C1 segment of cervical spinal cord (tissue), 14 donors: ENCODE measurements at places on chromosomes 4 and X.

DNA sequence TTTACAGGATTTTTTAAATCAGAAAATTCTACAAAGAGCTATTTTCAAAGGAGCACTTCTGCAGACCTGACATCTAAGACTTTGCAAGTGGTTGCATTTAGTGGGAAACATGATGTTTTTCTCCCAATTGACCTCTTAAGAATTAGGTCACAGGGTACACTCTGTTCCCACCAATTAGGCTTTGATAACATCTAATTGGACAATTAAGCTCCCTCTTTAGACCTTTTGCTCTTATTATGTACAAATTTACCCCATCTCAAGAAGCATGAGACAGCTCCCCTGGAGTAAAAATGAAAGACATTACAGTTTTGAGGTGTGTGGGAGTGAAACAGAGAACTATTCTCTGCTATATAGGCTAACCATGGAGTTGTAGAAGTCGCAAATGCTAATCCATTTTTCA, 31.8 kb upstream of the AGA start:
- no peak for DNase-seq

DNA sequence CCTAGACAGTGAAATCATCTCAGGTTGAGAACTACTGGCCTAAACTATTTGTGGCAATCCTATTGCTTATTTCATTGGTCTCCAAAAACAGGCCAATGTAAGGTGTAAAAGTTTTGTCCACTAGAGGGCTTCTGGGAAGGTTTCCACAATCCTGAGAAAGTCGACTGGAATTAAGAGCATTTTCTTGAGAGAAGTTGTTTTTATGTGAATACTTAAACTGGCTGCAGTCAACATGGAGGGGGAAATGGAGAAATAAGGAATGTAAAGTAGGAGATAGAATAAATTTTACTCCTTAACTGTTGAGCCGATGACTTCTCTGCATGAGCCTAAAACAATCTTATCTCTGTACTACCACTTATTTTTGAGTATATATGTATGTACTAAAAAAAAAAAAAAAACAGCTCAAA, 11.0 kb upstream of the EIF4E start:
- DNase-seq: no peak

- DNase-seq: no peak
Measured at GRCh38 chr4:122259849-122260248, 107.7 kb downstream of the BLTP1 start.

GRCh38 chr4:163332526-163333406, at the start of gene NPY1R:
NPY1R (minus strand) TSS chr4:163332596; CDS start chr4:163326554, 6,042 bp downstream.
- peak; percentile 78 for DNase-seq

GRCh38 chrX:102723456-102723855, 2.9 kb downstream of the GPRASP3 start:
- DNase-seq: no peak

GRCh38 chr4:80540349-80540748, 204.8 kb downstream of the CFAP299 start:
- no peak for DNase-seq

- no peak for DNase-seq
Measured at GRCh38 chrX:119189595-119189994, 46.5 kb upstream of the PGRMC1 start.

DNA sequence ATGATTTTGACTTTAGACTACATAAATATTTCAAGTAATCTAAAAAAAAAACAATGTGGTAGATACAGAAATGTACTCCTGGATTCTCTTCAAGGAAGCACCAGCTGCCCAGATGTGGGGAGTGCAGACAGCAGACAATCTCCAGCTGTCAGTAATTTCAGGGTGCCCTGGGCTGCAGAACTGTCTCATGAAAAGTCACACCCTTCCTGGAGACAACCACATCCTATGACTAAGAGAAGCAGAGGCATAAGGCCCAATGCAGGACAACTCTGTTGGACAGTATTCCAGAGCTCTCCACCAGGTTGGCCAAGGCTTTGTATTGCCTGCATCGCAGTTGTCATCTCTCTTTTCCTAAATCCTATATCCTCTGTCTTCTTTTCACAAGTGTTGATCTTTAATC, 34.4 kb upstream of the BLTP1 start:
- DNase-seq: no peak

DNA sequence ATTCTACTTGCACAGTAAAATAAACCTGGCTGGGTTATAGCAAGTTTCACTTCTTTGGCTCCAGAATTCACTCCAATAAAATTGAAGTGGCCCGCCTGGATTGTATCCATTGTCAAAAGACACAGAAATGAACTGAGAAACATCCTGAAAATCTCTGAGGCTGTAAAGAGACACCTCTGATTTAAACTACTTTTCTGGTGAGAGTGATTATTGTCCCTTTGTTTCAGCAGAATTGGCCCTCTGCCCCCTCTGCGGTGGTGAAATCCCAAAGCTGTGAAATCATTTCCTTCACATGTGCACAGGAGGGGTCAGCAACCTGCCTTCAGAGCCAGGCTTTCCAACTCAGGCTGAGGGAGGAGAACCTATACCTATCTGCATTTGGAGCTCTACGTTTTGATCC, 23.0 kb downstream of the GAB3 start:
- no peak for DNase-seq

GRCh38 chrX:112731793-112732192, 52.1 kb upstream of the LHFPL1 start:
- DNase-seq: no peak

DNA sequence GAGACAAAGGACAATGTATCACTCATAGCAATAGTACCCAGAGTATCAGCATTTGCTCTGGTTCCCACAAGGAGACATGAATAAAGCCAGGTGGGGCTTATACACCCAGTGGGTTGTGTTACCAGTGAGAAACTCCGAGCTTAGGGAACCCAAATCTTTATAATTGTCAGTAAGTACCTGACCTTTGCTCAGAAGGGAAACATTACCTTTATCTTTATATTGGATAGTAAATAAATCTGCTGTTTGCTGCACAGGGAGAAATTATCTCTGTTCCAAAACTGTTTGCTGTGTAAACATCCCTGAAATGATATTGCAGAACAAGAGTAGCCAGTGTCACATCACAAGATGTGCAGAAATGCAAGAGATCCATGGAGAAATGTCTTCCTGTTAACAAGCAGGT, 12.1 kb upstream of the SLAIN2 start:
- no peak for DNase-seq

DNA sequence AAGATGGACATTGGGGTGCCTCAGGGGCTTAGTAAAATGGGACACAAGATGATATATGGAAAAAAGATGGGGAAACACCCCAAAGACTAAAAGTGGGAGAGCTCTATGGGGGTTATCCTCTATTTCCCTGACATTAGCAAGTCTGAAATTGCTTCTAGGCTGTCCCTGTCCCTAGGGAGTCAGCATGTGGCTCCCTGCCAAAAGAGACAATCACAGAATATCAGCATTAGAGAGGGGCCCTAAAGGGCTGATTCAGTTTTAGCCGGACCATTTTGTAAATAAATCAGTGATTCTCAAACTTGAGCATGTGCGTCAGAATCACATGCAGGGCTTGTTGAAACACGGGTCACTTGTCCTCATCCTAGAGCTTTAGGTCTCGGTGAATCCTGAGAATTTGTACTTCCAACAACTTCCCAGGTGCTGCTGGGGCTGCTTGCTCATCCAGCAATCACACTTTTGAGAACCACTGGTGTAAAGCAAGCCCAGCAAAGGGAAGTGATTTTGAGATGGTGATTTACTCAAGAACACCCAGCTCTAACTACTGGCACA, 165.3 kb upstream of the DGKK start:
- no peak for DNase-seq

DNA sequence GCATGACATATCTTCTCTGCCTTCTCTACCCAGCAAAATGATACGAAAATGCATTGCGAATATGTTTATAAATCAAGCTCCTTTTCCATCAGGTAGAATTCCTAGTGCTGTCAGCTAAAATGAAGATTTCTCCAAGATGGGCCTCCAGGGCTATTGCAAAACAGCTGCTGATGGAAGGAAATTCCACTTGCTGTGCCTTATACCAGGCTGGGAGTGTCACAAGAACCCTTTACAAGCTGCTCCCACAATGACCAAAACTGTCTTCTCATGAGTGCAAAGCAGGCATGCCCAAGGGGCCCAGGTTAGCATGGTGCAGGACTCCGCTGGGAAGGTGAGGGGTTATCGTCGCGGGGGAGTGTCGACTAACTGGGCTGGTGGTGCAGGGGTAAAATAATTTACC, 8.7 kb downstream of the HNRNPH2 start:
- no peak for DNase-seq

GRCh38 chr4:60463857-60464502, 736.1 kb upstream of the ADGRL3 start:
- DNase-seq: no peak

GRCh38 chrX:39896951-39897740, 200.6 kb downstream of the BCOR start:
- no peak for DNase-seq

DNA sequence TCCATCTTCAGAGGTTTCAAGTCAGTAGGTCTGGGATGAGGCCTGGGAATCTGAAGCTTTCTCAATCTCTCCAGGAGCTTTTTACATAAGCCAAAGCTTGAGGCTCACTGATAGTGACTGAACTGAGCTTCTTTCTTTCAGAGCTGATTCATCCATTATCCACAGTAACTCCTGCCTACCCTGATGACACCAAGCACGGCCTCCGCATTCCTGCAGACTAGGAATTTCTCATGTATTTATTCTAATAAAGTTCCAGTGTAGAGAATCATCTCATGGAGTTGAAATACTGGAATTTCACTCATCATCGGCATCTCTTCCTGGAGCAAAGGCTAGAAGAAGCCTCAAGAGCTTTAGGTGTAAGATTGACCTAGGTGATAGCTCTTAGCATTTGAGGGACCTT, 12.1 kb upstream of the DCTD start:
- no peak for DNase-seq

DNA sequence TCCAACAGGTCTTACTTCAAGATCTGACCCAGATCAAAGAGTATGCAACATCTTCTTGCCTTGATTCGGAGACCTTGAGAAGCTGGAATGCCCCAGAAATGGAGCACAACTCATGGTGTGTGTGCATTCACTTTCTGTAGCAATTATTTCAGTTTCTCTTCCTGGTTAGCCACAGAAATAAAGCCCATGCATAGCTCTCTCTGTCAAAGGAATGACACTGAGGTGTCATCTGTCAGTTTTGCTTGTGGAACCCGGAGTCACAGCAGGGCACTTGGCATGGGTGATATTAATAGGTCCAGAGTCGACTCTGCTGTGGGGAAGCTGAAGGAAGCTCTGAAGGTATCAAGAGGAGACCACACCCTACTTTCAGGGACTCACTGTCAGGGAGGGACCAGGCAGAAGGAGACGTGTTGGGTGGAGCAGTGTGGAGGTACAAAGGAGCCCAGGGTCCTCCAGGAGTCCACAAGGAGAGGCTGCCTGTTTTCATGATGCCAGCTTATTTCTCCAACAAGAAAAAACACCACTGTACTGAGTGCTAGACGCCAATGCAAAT, 10.7 kb downstream of the CLNK start:
- no peak for DNase-seq

DNA sequence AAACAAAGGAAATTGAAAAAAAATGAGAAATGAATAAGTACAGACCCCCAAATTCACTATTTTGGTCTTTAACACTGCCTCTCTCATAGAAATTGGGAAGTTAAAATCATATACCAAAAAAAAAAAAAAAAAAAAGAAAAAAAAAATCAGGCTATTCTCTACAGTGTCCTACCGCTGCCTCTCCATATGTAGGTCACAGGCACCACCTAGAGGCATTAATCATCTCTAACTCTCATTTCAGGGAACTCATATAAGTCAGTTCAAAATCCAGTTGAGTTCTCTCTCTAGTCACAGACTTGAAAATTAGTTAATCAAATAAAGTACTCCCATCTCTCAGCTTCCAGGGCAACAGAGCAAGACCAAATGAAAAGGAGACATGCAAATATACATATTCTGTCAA, 47.9 kb downstream of the COX18 start:
- no peak for DNase-seq

DNA sequence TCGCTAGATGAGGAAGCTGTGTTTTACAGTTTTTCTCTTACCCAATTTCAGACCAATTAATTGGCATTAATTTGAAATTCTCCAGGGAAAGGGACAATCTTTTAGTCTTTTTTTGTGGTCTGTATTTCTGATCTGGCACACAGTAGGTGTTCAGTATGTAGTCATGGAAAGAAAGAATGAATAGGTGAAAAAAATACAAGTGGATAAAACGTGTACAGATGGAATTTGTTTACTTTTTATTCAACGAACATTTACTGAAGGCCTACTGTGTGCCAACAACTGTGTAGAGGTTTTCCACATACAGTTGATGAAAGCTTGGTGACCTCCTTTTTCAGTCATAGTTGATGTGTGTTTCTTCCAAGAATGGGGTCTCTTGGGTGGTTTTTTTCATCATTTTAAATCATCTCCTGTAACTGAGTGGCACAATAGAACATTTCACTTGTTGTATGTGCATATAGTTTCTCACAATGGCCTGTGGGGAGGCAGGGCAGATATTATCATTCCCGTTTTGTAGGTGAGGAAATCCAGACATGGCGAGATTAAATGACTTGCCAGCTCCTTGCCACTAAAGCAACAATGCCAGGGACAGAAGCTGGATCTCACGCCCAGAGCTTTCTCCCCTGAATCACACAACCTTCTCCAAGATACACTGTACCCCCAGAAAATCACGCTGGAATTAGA, 102.4 kb downstream of the CEP135 start:
- no peak for DNase-seq

DNA sequence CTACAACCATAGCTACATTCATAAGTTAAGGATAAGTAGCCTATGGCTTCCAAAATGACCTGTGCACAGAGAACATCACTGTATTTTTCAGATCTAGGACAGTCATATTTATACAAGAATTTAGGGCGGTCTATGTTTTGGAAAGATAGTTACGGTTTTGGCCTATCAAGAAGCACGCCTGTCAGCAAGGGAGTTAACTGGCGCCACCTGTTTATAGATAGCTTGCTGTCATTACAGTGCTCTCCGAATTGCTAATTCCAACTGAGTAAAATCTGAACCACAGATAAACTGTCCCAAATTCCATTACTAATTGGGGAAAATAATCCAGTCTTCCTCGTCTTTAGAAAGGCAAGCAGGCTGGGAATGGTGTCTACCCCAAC, 646 bp downstream of the ABCB7 start:
- DNase-seq: no peak

DNA sequence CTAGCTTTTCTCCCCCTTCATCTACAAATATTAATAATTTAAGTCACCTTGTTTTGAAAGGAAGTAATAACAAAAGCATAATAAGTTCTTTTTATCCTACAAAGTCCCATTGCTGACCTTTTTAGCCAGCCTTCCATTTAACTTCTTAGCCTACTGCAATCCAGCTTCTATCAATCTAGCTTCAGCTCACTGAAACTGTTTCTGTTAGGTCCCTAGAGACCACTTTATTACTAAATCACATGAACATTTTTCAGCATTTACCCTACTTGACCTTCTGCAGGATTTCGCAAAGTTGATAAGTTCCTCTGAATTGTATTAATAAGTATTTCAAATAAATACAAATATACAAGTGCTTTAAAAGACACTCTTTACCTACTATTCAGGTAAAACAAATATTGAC, 186.5 kb downstream of the ANTXR2 start:
- no peak for DNase-seq

DNA sequence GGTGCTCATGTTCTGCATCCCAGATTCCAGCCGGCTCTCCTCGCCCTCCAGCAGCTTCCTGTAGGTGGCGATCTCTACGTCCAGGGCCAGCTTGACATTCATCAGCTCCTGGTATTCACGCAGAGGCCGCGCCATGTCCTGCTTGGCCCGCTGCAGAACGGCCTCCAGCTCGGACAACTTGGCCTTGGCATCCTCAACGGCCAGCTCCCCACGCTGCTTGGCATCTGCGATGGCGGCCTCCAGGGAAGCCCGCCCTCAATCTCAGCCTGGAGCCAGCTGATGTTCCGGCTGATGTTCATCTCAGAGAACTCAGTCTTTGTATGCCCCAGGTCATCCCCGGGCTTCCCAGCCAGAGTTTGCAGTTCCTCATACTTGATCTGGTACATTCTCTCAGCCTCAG, 431.8 kb upstream of the DIPK2B start:
- DNase-seq: no peak
